AG09319 (cell line): ENCODE measurements at places on chromosomes 7 and 10.

- no peak for DNase-seq
Observed at GRCh38 chr10:79358811-79359210, 11.5 kb downstream of the PPIF start.

DNA sequence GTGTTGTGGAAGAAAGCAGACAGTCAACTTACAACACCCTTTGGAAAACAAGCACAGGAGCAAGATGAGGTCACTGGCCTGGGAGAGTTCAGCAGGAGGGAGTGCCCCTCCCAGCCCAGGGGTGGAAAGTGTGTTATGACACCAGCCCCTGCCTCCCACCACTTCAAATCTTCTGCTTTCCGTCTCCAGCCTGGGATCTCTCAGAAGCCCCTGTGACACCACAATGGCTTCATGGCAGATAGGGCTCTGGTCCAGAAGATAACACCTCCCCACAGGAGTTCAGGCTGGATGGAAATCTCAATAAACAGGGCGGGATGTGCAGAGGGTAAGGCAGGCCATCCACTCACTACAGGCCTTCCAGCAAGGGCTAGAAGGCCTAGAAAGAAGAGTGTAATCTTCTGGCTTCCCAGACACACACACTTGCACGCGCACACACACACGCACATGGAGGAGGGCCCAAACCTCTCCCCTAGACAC is 48.7 kb upstream of the ZMIZ1 start:
- no peak for DNase-seq

- DNase-seq: no peak
Observed at GRCh38 chr7:30874656-30875302, 36.9 kb upstream of the AQP1 start.

DNA sequence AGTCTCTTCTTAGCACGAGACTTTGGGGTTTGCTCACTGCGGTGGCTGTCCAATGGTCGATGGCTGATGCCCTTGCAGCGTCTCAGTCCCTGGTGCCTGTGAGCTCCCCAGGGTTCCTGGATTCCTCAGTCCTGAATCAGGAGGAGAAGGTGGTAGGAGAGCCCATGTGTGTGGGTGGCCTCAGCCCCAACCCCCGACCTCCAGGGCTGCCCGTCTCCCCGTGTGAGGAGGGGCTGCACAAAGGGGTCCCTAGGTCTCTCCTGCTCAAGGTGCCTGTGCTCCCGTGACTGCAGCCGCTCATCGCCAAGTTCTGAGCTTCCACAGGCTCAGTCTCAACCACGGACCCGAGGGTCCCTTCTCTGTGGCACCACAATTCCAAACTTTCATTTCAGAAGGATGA is 142.9 kb downstream of the VIPR2 start:
- DNase-seq: no peak

- DNase-seq: no peak
Observed at GRCh38 chr7:118080947-118081346, 103.0 kb upstream of the LSM8 start.

DNA sequence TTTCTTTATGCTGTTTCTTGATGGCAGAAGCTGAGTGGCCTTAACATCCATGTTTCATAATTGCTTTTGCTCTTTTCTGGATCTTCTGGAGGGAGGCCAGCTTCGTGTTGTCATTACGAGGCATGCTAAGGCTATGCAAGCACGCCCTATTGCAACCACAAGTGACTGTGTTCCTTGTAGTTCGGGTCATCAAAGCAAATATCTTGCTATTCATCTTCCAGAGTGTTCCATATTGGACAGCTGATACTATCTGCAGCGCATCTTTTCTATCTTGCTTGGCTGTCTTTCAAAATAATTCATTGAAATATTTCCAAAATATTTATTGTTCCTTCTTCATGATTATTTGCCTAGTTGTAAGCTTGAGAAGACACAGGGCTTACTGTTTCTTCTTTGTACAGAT is 5.0 kb downstream of the EPHB6 start:
- no peak for DNase-seq

GRCh38 chr7:99752356-99752755 is 17.4 kb upstream of the CYP3A7 start:
- DNase-seq: no peak

DNA sequence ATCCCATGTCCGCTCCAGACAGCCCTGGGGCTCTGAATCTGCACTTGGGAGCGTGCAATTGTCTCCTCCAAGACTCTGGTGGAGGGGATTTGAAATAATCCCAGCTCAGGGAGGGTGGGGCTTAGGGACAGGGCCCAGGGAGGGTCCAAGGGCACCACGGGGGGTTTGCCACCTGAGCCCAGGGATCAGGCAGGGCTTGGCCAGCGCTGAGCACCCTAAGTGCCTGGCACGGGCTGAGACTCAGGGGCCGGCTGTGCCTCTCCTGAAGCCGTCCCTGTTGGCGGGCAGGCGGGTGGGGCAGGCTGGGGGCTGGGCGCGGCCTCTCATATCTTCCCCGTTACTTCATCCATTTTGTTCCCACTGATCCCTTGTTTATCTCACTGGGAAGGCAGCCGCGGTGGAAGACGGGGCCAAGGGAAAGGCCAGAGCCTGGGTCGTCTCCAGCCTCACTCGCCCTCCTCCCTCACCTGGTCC is 41.8 kb upstream of the ELN start:
- DNase-seq: no peak

- DNase-seq: no peak
Observed at GRCh38 chr10:110003524-110003885, 4.3 kb upstream of the ADD3 start.

- DNase-seq: no peak
Observed at GRCh38 chr7:28520074-28521015, 108.0 kb downstream of the CREB5 start.

- no peak for DNase-seq
Observed at GRCh38 chr10:43254881-43255633, 11.8 kb downstream of the RASGEF1A start.

GRCh38 chr7:37047260-37047659 is 323.0 kb upstream of the AOAH start:
- no peak for DNase-seq

GRCh38 chr10:78236416-78237015 is 202.9 kb downstream of the RPS24 start:
- DNase-seq: no peak

- DNase-seq: no peak
Observed at GRCh38 chr7:111529507-111530355, 32.6 kb downstream of the IMMP2L start.

DNA sequence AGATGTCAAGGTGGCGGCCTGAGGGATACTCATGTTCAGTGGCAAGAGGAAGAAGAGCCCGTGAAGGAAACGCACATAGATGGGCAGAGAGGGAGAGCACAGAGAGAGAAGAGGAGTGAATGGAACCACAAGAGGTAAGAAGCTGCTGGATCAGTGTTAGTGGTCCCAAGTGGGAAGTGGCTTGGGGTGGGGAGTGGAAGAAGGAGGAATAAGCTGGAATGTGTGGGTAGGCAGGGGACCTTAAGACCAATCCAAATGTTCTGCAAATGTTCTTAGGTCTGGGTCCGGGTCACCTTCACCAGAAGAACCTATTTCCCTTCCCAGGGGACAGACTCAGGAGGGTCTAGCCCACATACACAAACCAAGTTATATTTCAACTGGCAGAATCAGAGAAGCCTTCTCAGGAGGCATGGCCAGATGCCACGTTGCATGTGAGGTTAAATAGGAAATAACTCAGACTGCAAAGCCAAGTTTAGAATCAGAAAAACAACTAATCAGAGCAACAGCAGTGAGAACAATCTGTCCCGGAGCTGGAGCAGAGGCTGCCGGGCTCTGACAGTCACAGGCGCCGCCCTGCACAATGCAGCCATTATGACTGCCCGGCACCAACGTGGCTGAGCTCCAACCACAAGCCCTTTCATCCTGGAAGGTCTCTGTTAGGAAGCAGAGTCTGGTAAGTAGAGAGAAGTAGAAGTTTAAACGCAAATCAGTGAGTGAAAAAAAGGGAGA is 78.6 kb upstream of the ARMC3 start:
- DNase-seq: no peak

GRCh38 chr10:87847550-87847949 is 15.8 kb downstream of the KLLN start:
- no peak for DNase-seq
